NCI-H187 (cell line): ENCODE measurements at places on chromosomes 2 and 18.

DNA sequence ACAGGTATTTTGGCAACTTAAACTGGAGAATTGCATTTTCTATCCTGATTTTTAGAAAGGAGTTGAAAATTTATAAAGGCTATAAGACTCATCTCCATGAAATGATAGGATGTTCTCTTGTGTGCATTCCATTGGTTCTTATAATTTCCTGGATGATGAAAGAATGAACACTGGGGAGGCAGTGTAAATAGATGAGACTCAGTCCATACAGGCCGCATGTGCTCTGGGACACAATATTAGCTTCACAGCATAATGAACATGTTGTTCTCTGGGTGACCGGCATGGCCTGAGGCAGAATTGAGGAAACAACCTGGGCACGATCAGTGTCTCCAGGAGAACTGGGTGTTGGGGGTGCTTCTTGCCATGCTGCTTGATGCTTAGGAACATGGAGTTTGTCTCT, 38.8 kb downstream of the AOX1 start:
- DNase-seq: no peak

GRCh38 chr2:98486374-98486981, 41.8 kb downstream of the INPP4A start:
- no peak for DNase-seq

DNA sequence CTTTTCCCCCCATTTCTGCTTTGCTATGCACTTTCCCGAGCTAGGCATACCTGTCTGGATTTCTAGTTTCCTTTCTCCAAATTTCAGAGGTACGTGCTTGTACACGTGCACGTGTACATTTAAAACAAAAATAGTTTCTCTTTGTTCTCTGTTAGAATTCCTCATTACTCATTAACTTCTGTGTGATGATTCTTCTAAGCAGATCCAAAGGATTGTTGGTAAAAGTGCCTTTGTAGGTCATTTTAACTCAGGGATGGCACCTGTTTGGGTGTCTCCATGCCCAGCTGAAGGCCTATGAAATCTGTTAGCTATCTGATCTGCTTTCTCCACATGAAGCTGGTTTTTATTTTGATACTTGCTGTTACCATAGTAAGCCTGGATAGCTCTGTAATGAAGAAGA, 264.3 kb downstream of the LPIN1 start:
- DNase-seq: no peak

DNA sequence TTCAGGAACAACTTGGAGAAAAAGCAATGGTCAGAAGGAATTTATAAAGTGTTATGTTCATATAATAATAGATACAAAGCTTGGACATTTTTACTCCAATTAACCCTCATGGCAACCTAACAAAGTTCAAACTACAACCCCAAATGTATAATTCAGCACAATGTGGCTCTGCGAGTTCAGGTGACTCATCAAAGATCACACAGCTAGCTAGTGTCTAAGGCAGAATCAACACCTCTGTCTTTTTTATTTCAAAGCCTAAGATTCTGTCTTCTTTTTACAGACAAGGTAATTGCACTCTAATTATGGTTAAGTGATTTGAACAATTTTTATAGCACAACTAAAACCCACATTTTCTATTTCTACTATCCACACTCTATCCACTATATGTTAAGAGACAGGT, 90.5 kb downstream of the CHST9 start:
- no peak for DNase-seq

- no peak for DNase-seq
These were observed 29.1 kb upstream of the MGAT4A start for GRCh38 chr2:98759827-98760625.

DNA sequence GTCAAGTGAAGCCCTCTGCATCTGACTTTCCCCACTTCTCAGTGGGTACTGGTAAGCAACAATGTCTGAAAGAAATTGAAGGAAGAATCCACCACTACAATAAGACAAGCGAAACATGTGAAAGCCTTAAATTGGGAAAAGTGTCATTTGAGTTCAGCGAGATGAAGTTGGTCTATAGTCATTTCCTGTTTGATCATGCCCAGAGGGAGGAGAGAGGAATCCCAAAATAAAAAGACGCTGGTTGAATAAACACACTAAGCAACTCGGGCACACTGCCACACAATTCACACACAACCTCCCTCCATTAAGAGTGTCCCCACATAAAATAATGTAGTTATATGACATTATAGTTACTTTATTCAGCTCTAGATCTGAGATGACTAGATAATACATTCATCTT, 166.1 kb downstream of the CBLN2 start:
- DNase-seq: no peak

DNA sequence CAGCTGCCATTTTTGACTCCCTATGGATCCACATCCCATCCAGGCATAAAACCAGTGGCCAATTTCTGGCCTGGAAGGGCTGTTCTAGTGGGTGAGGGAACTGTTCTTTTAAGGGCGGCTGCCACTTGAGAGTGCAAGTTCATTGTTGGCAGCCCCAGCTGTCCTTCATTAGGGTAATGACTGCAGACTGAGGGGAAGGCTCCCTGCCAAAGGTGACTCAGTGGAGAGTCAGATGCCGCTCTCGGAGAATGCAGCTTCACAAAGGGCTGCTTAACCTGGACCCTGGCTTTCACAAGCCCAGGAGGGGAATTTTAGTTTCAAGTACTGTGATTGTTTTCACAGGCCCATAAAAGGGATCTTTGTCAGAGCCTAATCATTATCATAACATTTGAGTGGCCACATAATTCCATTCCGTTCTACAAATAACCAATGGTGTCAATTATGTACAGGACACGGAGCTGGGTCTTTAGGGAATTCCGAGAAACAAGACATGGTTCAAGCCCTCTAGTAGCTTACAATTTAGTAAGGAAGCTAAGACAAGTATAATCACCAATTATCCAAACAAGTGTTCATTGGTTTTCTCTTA, 235.7 kb downstream of the CDCA7 start:
- DNase-seq: peak; percentile 27

DNA sequence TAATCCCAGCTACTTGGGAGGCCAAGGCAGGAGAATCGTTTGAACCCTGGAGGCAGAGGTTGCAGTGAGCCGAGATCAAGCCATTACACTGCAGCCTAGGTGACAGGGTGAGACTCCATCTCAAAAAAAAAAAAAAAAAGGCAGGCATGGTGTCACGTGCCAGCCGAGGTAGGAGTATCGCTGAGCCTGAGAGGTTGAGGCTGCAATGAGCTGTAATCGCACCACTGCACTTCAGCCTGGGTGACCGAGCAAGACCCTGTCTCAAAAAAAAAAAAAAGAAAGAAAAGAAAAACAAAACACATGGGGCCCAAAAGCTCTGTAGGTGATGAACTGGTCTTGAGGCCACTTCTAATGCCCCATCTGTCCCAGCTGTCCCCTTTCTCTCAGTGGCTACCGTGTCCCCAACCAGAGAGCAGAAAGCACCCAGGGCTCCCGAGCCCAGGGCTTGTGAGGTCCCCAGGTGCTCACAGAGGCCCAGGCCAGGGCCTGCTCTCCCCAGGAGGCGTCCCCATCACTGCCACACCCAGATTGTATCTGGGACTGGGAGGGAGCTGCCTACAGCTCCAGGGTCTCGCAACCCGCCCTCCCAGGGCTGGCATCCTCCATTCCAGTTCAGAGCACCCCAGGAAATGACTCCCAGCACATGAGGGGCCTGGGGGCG, 8.5 kb downstream of the KLHL30 start:
- DNase-seq: no peak

- DNase-seq: peak; percentile 53
These were observed 17.4 kb downstream of the CIDEA start for GRCh38 chr18:12271376-12272235.

DNA sequence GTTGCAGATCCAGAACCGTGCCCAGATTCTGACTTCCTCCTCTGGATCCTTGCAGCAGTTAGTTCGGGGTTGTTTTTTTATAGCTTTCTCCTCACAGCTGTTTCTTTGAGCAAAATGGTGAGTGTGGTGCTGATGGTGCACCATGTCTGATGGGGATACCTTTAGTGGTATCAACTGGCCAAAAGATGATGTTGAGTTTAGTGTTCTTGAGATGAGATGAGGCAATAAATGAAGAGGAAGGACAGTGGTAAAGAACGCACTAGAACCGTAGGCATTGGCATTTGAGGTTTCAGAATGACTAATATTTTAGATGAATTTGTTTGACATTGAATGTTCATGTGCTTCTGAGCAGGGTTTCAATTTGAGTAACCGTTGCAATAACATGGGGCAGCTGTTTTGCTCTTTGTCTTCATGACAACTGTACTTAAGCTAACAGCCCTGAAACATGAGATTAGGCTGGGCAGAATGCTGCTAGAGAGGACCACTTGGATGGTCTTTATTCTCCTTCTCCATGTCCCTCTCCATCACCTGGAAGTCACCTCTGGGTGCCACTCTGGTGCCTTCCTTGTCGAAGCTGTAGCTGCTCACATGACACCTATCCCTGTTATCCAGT, 3.9 kb downstream of the CTLA4 start:
- no peak for DNase-seq

DNA sequence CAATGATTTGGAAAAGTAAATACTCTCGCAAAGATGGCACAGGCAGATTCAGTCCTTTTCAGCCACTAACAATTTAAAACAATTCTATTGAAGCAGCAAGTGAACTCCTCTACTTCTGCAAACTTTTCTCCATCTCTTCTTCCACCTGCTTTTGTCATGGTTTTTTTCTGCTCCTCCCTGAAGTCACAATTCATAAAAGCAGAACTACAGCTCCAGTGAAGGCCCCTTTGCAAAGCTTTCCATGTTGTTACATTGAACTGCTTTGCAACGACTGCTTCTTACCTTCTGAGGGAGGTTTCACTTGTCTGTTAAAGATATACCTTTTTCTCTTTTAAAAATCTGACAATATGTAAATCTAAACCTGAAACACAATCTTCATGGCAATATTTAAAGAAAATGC, 3.7 kb upstream of the SERTAD2 start:
- DNase-seq: no peak

DNA sequence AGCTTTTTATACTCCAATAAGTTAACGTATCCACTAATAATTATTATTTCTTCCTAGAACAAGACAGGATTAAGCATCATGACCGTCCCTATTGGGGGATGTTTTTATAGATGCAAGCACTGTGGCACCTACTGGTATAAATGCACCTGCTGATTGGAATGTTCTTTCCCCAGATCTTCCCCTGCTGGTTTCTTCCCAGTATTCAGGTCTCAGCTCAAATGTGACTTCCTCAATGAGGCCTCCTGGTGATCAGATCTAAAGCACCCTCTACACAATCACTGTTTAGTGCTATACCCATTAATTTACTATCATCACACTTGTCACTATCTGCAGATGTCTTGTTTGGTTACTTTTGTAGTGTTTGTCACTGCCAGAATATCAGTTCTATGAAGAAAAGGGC, 3.9 kb upstream of the TYMS start:
- no peak for DNase-seq

DNA sequence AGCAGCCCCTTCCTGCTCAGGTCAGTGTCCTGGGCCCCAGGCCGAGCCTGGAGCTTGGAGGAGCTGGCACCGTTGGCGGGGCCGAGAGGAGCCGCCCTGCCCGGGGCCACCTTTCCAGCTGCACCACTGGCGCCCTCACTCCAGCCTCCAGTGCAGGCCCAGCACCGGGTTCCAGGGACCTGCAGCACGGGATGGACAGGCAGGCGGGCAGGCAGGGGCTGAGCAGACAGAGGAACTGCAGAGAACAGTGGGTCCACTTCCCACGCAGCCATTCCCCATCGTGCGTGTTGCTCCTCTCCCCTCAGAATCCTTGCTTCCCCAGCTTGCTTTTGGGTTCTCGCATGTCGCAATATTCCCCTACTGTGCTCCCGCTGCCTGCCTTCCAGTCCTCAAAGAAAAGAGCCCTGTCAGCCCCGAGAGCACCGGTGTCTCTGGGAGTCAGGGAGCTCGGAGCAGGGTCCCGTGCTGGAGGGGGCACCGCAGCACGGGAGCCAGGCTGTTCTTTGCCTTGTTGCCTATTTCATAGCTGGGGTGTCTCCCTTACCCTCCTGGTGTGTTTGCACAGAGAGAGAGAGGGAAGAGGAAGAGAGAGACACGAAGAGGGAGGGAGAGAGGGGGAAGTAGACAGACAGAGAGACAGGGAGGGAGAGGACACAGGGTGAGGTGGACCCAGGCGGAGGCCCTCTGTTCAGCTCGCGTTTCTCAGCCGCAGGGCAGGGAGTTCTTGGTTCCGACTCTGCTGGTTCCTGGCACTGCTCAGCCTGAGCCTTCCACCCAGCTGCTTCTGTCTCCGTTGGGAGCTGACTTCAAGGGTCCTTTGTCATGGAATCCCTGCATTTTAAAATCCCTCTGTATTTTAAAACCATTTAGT, 126.0 kb downstream of the MBP start:
- no peak for DNase-seq

- no peak for DNase-seq
These were observed 235.0 kb upstream of the RGPD4 start for GRCh38 chr2:107591561-107592279.

GRCh38 chr2:232875256-232876121, 5.4 kb downstream of the SNORC start:
- DNase-seq: no peak

- DNase-seq: no peak
These were observed 189.2 kb downstream of the LAMA1 start for GRCh38 chr18:6928359-6928758.

- DNase-seq: no peak
These were observed 25.5 kb downstream of the TANC1 start for GRCh38 chr2:158993721-158994587.

DNA sequence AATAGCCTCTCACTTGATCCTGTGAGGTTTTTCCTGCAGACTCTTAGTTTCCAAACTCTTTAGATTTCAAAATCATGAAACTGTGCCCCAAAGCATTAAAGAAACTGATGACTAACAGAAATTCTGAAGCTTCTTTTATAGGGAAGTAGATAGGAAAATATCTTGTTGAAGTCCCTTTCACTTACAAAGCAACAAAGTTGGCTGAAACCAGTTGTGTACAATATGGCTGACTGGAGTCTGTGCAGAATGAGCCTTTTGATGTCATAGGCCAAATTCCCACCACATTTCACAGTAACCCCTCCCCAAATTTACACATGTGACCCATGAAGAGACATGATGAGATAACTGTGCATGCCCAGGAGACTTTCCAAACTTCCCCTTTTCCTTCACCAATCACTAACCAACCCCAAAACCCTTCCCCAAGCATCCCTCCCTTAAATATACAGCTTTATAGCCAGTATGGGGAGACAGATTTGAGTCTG, 61.7 kb upstream of the NCK2 start:
- DNase-seq: no peak

DNA sequence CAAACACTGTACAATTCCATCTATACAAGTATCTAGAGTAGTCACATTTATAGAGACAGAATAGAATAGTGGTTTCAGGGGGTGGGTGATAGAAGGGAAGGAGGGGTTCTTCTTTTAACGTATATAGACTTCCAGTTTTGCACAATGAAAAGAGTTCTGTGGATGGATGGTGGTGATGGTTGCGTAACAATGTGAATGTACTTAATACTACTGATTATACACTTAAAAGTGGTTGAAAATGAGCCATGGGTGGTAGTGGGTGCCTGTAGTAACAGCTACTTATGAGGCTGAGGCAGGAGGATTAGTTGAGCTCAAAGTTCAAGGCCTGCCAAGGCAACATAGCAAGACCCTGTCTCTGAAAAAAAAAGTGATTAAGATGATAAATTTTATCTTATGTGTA, 85.8 kb downstream of the SETBP1 start:
- DNase-seq: no peak

- no peak for DNase-seq
These were observed 6.5 kb downstream of the SLC66A3 start for GRCh38 chr2:11161747-11162146.

GRCh38 chr2:210477496-210477895, 937 bp upstream of the LANCL1 start:
- DNase-seq: no peak

- no peak for DNase-seq
These were observed 322.5 kb downstream of the LPIN1 start for GRCh38 chr2:12068796-12069538.
